Stimulated activated CD4-positive, alpha-beta T cell treated with anti-CD3 and anti-CD28 coated beads, Interleukin-4, amount 100 ng/mL, for 24 hours (primary cell): ENCODE measurements at places on chromosomes 5 and 9.

- DNase-seq: no peak
Measured at GRCh38 chr9:2414465-2414864, 207.1 kb upstream of the VLDLR start.

GRCh38 chr9:117656002-117656401, 48.2 kb upstream of the TLR4 start:
- DNase-seq: no peak

DNA sequence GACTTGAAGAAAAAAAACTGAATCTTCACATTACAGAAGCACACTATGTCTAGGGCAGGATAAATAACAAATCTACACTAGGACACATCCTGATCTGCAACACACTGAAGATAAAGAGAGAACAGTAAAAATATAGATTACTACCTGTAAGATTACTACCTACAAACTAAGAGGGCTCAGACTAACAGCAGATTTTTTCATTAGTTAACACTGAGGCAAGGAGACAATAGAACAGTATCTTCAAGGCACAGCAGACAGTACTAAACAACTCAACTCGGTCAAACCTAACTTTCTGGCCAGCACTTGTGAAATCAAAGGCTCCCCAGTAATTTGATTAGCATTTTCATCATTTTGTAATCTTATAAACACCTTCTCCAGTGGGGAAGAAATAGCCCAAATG, 46.5 kb downstream of the TEX10 start:
- no peak for DNase-seq

DNA sequence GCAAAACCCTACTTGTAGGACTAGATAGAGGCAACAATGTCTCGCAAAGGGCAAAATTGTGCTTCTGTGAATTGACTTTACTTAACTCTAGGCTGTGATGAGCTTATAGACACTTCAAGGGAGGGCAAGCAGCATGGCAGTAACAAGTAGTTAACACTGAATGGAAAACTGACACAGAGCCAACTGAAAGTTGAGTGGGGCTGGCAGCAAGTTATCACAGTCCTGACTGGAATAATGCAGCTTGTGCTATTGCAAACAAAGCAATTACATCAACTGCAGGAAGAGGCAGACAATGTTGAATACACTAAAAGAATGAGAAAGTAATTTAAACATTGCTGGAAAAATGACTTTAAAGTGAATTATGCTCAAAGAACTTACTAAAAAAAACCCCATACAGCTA, 62.2 kb downstream of the RNF38 start:
- no peak for DNase-seq

DNA sequence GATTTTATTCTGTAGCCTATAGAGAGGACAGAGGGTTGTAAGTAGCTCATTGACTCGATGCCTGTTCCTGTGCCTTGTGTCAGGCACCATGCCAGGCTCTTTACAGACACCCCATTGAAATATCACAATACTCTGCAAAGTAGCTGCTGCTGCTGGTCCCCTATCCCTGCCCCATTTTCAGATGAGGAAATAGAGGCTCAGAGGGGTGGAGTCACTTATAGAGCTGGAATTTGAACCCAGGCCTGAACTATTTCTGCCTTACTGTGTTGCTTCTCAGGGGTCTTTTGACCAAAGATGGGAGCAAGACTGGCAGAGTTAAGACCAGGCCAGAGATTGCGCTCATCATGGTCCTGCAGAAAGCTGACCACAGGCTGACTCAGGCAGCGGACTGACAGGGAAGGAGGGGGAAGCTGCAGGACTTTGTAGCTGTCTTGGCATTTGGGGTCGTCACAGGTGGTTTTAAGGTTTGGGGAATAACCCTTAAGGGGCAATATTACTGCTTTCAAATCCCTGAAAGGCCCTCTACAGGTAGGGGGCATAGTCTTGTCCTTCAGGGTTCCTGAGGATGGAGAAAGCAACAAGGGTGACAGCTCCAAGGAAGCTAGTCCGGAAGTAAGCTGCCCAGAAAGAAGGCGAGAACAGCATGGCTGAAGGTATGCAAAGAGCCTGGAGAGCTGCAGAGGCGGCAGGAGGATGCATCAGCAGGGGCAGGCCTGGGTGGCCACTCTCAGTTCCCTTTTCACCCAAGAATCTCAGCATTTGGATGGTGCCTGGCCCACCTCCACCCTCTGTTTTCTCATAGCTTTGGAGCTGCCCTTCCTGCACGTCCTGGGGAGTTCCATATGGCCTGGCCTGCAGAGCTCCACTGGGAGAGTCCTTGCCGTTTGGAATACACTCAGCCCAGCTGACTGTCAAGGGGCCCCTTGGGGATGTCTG, 18.3 kb upstream of the NDST1 start:
- no peak for DNase-seq

GRCh38 chr5:32311404-32312196, 1.1 kb downstream of the MTMR12 start:
- no peak for DNase-seq

GRCh38 chr5:131019601-131020315, 145.3 kb downstream of the HINT1 start:
- no peak for DNase-seq
